GM12865 (cell line): ENCODE measurements at places on chromosomes 12 and 14.

GRCh38 chr12:6122201-6122600 lies 2.3 kb downstream of the VWF start:
- DNase-seq = no peak

GRCh38 chr14:100577321-100577985 lies 9.8 kb downstream of the BEGAIN start:
- no peak for DNase-seq

DNA sequence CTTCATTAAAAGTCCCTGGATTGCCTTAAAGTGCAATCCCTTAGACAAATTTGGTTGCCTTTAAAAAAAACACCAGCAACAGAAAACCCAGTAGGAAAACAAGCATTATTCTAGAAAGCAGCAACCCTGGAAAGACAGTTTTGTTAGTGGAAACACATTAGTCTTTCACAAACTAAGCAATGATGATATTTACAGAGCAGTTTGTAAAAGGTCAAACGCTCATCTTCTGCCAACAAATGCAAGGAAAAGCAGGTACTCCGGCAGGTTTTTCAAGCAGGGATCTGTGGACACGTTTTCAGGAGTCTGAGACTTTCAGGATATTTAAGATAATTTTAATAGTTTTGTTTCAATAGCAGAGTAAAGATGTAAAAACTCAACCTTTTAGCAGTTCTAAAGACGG lies 202.2 kb downstream of the EXOC5 start:
- DNase-seq = no peak

GRCh38 chr14:74161526-74162158 lies 76.9 kb downstream of the LIN52 start:
- no peak for DNase-seq

DNA sequence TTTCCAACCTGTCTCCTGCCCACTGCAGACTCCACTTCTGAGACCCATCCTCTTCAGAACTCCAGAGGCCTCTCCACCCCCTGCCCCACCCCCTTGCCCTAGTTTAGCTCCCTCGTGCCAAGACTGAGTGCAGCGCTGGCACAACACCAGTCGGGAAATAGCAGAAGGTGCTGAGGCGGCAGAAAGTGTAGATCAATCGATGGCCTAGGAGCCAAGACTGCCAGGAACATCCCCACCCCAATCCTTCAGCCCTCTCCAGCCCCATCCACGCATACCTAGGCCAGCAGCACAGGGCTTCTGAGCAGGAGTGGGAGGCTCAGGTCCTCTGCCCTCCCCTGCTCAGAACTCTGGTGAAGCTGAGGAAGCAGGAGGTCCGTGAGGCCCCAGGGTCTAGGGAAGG lies 1.1 kb downstream of the CPNE6 start:
- no peak for DNase-seq

- no peak for DNase-seq
Observed at GRCh38 chr14:105494606-105494929, 3.5 kb downstream of the TEDC1 start.

DNA sequence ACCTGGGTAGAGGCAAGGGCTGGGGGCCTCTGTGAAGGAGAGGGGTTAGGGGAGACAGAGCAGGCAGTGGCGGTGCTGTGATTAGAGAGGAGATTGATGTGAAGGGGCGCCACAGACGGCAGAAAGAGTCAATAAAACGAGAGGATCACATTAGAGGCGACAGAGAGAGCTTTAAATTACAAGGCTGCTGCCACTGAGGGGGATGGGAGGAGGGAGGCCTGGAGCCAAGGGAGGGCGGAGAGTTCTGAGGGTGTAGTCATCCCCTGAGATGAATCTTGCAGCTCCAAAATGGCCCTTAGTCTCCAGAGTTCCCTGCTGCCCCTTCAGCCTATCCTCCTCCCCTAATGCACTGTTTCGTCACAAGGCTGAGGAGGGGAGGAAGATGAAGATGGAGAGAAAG lies 12.8 kb downstream of the ZFHX2 start:
- no peak for DNase-seq

DNA sequence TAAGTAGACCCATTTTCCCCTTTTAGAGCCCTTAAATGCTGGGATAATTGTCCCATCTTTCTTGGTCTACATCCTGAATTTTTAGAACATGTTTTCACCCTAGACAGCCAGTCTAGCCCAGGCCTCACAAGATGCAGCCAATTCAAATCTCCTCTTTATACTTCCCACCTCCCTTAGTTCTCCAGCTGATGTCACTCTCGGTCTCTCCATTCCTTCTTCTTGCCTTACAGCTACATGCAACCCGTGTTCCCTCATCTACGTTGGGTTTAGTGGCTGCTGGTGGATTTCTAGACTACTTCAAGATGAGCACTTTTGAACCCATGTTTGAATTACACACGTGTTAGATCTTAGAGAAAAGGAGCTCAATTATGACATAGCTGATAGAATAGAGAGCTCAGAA lies 132.0 kb downstream of the PPM1H start:
- DNase-seq = no peak

DNA sequence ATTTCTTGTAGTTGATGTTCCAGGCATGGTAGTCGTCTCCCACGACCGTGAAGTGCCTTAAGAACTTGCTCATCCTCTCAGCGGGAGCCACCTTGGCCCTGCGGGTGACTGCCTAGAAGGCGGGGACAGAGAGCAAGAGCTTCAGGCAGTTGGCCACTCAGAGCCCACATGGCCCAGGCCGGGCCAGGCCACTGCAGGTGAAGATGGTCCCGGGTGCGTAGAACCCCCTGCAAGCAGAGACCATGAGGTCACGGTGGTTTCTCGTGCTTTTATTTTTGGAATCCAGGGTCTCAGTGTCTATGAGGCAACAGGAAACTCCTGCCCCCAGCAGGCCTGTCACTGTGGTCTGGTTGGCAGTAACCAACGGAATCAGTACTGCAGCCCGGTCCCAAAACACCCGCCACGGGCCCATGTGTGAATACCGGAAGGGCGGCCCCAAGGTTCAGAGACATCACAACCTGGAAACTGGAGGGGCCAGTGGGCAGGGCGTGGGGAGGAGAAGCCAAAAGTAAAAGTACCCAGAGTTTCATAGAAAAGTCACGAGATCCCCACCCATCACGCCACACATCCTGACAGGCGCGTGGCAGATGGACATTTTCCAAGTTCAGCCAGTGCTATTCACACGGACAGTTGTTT lies 27.5 kb downstream of the HVCN1 start:
- peak; percentile 97 for DNase-seq

- DNase-seq = no peak
Observed at GRCh38 chr12:45663455-45663854, 66.1 kb upstream of the ARID2 start.

- DNase-seq = peak; percentile 48
Observed at GRCh38 chr14:106039400-106039799, 513.0 kb downstream of the TMEM121 start.
